ENCODE measurements at places on chromosomes 7 and 10. TPM values are rescaled to one million over a fixed set of nuclear protein-coding genes. Genes with fewer than 3 reads are reported as not detected.
A peak's percentile ranks its signal among the peaks of the same experiment; 100 is the strongest.

GRCh38 chr7:132683896-132684690 is 107.8 kb upstream of the PLXNA4 start:
- peak; percentile 23 for DNase-seq

GRCh38 chr7:38840736-38841460 is 68.1 kb downstream of the VPS41 start:
- DNase-seq = no peak

GRCh38 chr7:147777309-147777708 is 813.3 kb upstream of the C7orf33 start:
- DNase-seq = no peak

GRCh38 chr7:25965405-25966123 is 186.4 kb upstream of the NFE2L3 start:
- DNase-seq = no peak

GRCh38 chr7:111750878-111751277 is 188.6 kb upstream of the IMMP2L start:
- no peak for DNase-seq

DNA sequence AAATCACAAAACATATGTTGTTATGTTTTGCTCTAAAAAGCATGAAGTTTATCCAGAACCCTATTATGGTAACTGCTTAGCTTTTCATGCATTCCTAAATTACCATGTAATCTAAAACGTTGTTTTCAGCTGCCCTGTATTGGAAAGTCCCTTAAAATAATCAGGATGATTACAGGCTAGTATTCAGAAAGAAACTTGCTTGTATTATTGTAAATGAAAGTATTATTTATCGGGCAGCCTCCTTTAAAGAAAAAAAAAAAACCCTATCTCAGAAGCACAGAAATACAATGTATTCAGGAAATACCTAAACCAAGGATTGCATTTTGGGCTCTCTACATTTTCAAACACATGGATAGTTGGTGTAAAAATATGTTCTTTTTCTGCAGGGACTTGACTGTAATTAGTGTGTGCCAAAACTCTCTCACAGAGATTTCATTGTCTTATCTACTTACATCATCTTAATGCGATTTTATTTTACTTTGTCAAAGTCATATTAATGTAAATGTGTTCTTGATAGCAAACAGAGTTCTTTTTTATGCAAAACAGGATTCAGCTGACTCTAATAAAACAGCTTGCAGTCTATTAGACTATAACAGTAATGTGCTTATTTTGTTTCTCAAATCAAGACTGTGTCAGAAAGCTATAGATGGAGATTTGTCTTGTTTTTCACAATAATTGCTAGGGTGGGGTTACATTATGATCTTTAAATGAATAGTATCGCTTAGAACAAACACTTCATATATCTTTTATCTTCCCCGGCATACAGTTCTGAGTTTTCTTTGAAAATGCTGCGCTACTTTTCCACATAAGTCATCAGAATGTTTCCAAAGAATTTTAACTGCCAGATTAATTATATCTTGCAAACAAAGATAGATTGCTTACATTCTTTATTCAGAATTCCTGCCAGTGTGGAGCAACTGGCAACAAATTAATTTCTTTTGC is 65.3 kb upstream of the ARID5B start:
- DNase-seq = peak; percentile 37

- no peak for DNase-seq
Measured at GRCh38 chr7:145143685-145144084, 307.8 kb upstream of the TPK1 start.

DNA sequence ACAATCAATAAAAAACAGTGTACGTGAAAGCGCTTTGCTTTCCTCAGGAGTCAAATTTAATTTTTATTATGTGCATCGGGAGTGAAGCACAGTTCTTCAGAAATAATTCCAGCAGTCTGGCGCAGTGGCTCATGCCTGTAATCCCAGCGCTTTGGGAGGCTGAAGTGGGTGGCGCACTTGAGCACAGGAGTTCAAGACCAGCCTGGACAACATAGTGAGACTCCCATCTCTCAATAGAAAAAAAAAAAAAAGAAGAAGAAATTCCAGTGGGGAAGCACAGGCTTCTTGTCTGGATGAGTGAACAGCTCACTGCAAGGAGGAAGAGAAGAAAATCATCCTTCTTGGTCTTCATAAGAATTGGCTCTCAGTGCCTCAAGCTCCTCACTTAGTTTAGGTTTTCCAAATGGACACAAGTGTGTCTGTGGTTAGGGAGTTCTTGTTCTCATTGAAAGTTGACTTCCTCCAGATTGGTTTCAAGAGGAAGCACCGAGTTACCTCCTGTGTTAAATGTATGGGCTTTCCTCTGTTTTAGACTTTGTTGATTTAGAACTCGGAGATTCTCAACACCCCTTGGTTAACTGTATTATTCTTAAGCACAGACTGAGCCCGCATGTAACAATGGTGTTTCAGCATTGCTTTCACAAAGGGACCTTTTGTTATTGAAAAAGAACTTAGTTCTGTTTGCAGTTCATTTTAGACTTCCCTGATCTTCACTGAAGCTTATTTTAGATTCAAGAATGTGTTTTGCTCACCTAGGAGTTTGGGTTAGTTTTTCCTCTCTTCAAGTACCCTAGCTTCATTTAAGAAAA is 28.0 kb downstream of the LMTK2 start:
- DNase-seq = peak; percentile 14

DNA sequence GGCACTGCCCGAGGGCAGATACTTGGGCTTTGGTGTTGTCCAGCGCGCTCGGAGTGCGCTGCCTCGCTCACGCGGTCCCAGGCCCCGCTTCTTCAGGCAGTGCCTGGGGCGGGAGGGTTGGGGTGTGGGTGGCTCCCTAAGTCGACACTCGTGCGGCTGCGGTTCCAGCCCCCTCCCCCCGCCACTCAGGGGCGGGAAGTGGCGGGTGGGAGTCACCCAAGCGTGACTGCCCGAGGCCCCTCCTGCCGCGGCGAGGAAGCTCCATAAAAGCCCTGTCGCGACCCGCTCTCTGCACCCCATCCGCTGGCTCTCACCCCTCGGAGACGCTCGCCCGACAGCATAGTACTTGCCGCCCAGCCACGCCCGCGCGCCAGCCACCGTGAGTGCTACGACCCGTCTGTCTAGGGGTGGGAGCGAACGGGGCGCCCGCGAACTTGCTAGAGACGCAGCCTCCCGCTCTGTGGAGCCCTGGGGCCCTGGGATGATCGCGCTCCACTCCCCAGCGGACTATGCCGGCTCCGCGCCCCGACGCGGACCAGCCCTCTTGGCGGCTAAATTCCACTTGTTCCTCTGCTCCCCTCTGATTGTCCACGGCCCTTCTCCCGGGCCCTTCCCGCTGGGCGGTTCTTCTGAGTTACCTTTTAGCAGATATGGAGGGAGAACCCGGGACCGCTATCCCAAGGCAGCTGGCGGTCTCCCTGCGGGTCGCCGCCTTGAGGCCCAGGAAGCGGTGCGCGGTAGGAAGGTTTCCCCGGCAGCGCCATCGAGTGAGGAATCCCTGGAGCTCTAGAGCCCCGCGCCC is at the start of gene NPY:
Gene NPY (plus strand): TSS at position 294 of the 802 bp plus-strand sequence. CDS start 1,051 bp downstream, outside the sequence.
- DNase-seq = no peak

DNA sequence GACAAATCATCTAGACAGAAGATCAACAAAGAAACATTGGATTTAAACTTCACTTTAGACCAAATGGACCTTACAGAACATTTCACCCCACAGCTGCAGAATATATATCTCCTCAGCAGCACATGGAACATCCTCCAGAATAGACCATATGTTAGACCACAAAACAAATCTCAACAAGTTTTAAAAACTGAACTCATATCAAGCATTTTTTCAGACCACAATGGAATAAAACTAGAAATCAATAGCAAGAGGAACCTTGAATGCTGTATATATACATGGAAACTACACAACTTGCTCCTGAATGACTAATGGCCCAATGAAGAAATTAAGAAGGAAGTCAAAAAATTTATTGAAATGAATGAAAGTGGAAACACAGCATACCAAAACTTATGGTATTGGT is 157.7 kb downstream of the MTERF1 start:
- DNase-seq = no peak

- no peak for DNase-seq
Measured at GRCh38 chr10:26839966-26840627, 20.7 kb downstream of the ABI1 start.

DNA sequence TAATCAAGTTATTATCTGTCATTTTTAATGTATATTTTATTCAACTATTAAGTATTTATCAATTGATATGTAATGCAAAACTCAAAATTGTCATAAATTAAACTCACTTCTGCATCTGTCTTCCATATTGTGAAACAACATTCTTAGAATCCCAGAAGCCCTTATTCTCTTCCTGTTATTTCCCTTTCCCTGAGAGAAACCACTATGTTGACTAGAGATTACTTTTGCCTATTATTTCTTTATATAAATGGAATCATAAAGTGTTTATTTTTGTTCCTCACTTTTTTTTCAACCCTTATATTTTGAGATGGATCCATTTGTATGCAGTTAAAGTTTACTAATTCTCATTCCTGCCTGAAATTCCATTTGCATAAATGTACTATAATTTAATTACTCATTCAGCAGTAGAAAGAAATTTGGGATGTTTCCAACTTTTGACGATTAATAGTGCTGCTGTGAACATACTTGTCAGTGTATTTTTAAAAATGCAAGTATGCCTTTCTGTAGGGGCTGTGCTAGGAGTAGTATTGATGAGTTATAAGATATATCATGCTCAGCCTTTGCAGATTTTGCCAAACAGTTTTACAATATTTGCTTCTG is 211.2 kb downstream of the SEMA3D start:
- DNase-seq = no peak

DNA sequence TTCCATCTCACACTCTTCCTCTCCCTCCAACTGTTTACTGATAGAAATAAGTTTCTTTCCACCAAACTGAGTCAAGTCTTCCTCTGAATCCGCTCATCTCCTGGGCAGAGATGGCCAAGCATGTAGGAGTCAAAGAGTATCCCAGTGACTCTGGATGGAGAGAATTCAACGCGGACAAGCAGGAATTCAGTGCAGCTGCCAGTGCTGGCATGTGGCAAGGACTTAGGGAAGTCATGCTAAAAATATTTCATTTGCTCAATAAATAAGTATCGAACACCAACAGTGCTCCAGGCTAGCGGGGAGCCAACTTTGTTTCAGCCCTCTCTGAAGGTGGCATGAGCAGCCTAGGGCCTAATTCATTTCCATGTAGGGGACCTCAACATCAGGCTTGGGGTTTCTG is 351.6 kb upstream of the ZMIZ1 start:
- DNase-seq = no peak

DNA sequence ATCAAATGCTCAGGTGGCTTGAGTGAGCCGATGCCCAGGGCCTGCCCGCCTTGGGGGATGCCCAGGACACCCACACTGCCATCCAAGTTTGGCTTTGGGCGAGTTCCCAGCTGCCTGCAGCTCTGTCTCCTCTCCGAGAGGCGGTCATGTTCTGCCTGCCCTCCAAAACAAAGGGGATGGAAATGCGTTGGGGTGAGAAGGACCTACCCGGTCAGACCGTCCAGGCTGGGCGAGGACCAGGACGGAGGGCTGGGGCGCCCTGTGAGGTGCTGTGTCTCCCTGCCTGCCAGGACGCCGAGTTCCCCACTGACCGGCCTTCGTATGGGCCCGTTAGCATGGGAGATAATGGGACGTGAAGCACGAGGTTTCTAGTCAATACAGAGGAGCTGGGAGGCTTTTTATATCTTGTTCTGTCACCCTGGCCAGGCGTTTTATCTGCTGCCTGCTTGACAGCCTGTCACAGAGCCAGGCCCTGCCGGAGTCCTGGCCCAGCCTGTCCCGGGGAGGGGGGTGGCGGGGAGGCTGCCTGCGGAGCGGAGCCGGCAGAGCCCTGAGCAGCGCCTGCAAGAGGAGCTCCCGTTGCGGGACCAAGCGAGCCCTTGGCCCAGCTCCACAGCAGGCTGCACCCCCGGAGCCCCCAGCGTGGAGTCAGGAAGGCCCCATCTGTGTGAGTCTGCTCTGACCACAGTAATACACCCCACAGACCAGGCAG is 22.0 kb upstream of the ELFN1 start:
- DNase-seq = no peak

DNA sequence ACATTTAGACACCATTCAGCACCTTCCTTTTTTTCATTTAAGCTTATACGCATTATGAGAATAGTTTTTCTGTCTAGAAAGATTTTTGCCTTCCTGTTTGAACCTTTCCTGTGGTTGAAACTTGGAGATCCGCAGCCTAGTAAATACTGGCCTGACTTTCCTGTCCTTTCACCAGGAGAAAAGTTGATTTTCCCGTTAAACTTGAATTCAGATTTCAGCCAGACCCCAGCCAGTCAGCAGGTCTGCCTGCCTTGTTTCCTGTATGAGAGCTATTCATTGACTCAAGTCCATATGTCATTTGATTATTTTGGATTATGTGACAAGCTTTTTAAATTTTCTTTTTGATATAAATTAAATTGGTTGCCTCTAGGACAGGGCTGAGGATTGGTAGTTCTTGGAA is 71.5 kb downstream of the EVX1 start:
- no peak for DNase-seq

GRCh38 chr7:93894426-93894825 is 3.9 kb upstream of the TFPI2 start:
- no peak for DNase-seq

DNA sequence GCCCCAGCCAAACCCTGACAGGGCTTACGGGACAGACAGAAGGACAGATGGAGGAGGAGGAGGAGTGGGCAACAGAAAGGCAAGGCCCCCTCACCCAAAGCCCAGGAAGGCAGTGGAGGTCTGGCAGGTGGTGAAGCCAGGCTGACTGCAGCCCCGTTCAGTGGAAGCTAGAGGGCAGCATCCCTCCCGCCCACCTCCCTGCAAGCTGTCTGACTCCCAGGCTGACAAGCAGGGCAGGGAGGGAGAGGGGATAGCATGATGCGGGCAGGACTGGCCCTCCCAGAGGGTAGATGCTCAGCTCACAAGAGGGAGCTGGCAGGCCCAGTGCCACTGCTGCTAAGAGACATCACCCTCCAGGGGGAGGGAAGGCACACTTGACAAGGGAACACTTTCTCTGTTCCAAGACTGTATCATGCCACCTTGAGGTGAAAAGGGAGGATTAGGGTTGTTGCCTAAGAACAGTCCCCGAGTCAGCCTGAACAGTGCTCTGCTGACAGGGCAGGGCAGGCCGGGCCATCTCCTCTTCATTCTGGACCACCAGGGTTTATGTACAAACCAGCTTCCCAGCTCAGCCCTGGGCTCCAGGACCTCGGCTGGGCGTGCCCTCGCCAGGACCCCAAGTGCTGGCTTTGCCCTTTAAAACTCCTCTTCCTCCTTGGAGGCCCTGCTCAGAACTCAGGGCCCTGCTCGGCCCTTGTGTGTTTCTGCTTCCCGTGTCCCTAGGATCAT is 61.8 kb downstream of the RASGEF1A start:
- DNase-seq = peak; percentile 69

DNA sequence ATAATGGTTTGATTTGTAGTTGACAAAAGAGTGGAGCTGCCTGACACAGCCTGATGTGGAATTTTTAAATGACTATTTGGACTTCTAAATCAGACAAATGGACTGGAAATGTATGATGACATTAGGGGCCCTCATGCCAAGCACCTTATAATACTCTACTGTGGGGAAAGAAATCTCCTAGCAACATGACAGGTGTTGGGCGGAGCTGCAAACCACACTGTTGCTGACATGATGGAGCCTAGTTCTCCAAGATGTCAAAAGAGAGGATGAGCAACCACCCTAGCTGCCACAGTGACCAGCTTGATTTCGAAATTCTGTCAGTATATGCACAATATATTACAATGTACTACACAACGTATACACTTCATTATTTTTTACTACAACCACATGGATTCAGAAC is 65.8 kb downstream of the RHOBTB1 start:
- DNase-seq = no peak

The OR6V1 gene
- total RNA-seq = not detected

The NPSR1 gene
- total RNA-seq = not detected

The LRRN3 gene
- total RNA-seq = not detected

The TMEM139 gene
- total RNA-seq = not detected

Measured in SK-MEL-5 (cell line).